ENCODE measurements at places on chromosomes 7 and 10.

DNA sequence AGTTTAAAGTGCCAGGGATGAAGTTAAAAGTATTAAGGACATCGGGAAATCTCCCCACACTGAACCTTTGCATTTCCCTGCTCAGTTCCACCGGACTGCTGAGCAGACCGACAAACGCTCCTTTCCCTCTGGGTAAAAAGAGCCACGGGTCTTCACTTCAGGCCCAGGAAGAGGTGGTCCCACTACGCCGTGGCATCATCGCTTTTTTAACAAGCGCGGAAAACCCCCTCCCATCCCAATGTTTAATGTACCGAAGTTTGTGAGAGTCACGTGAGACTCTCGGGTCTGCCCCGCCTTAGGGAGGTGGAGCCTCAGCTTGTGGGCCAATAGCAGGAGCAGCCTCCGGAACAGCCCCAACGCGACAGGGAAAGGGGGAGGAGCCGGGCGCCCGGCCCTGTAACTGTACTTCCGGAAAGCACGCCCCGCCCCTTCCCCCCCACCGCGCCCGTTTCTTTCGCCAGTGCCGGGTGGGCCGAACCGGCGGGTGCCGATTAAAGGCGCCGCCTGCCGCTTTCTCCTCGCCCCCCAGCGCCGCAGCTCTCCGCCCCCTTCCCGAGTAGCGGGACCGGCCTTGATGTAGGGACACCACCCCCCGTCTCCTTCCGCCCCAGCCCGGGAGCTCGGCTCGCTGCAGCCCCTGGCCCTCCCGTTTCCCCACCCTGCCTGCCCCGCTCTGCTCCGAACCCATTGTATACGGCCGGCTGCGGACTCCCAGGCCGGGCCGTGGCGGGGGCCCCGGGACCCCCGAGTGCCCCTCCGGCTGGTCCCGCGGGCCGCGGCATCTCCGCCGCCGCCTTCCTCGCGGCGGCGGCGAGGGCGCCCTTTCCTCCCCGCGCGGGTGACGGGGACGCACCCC, 2.2 kb upstream of the TRIM8 start:
- DNase-seq = peak; percentile 97

GRCh38 chr10:77417359-77417758, 220.2 kb downstream of the KCNMA1 start:
- no peak for DNase-seq

DNA sequence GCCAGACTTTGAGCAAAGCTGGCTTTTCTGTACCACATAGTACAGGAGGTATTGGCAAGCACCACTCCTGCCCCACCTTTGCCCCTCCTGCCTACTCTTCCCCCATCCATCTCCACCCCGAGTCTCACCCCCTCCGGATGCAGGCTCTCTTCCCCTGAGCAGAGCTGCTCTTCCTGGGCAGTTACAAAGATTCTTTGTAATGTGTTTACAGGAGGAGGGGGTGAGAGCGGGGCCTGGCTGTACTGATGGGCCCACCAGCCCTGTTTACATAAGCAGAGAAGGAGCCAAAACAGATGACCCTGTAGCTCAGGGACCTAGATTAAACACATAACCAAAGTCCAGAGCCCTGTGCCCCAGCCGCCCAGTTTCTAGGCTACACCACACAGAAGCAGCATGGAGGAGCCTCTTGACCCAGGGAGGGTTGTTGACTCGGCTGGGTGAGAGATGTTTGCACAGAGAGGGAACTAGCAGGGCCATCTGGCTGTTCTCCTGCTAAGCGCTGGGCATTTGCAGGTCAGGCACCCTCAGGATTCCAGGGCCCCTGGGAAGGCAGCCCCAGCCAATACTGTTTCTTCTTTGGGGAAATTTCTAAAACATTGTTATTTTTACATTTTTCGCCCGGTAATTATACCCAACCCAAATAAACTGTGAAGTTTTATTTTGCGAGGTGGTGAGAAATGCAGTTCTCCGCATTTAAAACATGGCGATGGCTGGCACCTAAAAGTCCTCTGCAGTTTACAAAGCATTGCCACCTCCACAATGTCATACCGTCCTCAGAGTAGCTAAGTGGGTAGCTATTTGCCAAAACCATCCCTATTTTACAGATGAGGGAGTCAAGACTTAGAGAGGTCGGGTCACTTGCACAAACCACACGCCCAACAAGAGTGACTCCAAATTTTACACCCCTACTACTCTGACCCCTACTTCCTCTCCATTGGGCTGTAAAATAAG, 11.4 kb upstream of the ZKSCAN1 start:
- no peak for DNase-seq

- no peak for DNase-seq
Measured at GRCh38 chr10:51162002-51162401, 87.7 kb downstream of the PRKG1 start.

DNA sequence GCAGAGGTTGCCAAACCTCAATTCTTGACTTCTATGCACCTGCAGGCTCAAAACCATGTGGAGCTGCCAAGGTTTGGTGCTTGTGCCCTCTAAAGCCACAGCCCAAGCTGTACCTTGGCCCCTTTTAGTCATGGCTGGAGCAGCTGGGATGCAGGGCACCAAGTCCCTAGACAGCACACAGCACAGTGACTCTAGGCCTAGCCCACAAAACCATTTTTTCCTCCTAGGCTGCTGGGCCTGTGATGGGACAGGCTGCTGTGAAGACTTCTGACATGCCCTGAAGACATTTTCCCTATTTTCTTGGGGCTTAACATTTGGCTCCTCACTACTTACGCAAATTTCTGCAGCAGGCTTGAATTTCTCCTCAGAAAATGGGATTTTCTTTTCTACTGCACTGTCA, 27.8 kb upstream of the LRRN3 start:
- no peak for DNase-seq

Measured in activated CD8-positive, alpha-beta memory T cell treated with anti-CD3 and anti-CD28 coated beads, Interleukin-2, amount 50 U/mL, for 48 hours (primary cell).